ENCODE measurements at places on chromosomes 1 and 21. TPM values are rescaled to one million over a fixed set of nuclear protein-coding genes. Genes with fewer than 3 reads are reported as not detected.

NCAM2 gene
- total RNA-seq: not detected

PROX1 gene
- total RNA-seq: not detected

CELA3A gene
- not detected for total RNA-seq

ETV3L gene
- not detected for total RNA-seq

TUT4 gene
- total RNA-seq: 82.6 TPM

DCST1 gene
- not detected for total RNA-seq

ST6GALNAC3 gene
- not detected for total RNA-seq

GBP7 gene
- total RNA-seq: not detected

Data from T-helper 1 cell treated with Interleukin-12 subunit alpha and Interleukin-12 subunit beta and Interleukin-4 antibody, amounts not matched to agents 30 ng/mL and 1 ng/mL, for 36 hours (primary cell).